Mesothelial cell of epicardium (in vitro differentiated cells): ENCODE measurements at places on chromosomes 3 and 15.

DNA sequence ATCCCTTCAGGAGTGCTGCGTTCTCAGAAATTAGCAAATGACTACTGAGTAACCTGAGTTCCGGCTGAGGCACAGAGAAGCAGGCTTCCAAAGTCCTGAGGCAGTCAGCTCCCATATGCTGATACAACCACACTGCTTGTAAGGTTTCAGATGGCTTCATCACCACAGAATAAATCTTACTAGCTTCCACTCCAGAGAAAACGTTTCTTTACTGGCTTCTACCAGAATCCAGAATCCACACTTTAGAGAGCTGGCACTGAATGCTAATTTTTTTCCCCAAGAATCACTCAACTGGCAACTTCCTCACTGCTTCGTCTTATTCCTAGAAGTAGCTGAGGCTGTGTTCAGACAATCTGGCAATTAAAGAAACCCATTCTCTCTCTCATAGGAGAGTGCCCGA lies 21.4 kb downstream of the TAMM41 start:
- DNase-seq = no peak

DNA sequence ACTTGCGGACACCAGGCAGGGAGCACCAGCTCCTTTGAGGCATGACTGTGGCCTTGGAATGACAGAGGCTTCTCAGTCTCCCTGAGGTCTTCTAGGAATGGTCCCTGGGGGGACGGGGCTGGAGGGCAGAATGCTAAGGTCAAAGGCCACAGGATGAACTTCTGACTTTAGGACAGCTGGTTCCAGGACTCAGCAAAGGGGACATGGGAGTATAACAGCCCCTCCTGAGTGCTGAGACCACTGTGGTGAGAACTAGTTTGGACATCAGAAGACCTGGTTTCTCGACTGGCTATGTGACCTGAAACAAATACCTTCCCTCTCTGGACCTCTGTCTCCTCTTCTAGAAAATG lies 17.8 kb downstream of the ITGA11 start:
- no peak for DNase-seq

DNA sequence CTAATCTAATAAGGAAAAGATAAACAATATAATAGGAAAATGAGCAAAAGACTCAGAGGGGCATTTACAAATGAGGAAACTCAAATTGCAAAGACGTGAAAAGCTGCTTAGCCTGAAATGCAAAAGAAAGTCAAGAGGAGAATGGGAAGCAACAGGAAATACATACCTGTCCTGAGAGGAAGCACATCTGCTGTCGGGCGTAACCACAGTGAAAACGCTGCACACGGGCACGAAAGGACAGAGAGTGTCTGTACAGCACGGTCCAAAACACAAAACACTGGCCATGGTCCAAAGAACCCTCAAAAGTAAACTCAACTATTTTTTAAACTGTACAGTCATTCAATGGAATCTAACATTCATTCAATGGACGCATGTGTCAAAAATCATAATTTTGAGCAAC lies 100.6 kb downstream of the CHSY1 start:
- DNase-seq = no peak

- no peak for DNase-seq
Measured at GRCh38 chr3:124117486-124117885, 125.6 kb upstream of the ROPN1 start.

GRCh38 chr3:149767720-149768119 lies 15.4 kb upstream of the COMMD2 start:
- no peak for DNase-seq

GRCh38 chr3:175590745-175591144 lies 731.6 kb downstream of the NAALADL2 start:
- DNase-seq = no peak

GRCh38 chr15:58036579-58036978 lies 28.9 kb downstream of the ALDH1A2 start:
- DNase-seq = no peak

- no peak for DNase-seq
Measured at GRCh38 chr3:35562141-35562540, 77.2 kb upstream of the ARPP21 start.

DNA sequence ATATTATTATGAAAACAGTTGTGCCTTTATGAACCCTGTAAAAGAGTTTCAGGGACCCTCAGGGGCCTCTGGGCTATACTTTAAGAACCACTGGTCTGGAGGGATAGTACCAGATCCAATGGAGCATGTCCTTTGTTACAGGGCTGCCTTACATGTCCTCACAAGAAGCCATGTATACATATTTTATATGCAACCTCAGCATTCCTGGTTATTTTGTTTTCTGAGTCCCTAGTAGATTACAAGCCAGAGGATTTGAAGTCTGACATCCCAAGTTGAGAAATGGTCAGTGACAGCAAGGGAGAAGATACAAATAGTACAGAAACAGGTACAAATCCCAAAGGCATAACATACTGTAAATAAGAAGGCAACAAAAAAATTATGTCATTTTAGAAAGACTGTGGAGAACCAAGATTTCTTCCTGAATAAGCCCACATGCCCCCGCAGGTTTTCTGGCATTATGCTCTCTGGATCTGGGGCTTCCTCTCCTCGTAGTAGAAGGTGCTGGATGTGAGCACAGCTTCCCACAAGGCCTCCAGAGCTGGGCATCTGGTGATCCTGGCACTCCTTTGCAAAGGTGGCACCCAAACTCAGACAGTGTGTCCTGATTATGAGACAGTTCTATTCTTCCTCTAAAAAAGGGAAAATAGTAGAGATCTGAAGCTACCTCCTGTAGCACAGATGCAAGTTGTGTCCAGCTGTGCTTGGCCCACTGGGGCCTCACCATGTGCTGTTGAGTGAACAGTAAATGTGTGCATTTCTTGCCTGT lies 114.0 kb downstream of the NR1D2 start:
- no peak for DNase-seq

- DNase-seq = no peak
Measured at GRCh38 chr3:58357402-58357801, 24.7 kb downstream of the PXK start.

DNA sequence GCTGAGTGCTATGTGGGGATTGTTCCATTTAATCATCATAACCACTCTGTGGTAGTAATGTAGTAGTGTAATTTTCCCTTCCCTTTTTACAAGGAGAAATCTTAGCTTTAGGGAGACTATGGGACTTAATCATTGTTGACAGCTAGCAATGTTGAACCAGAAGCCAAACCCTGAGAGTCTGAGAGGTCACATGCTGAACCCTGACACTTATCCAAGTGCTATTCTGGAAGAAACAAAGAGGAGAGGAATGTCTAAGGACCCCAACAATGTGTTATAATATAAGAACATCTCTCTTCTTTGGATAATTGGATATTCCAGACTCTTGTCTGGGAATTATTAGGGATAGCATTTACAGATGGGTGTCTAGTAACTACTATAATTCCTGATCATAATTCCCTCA lies 58.4 kb downstream of the GAP43 start:
- DNase-seq = no peak

- no peak for DNase-seq
Measured at GRCh38 chr3:50806031-50806430, 131.3 kb downstream of the DOCK3 start.

GRCh38 chr3:61742006-61742405 lies 180.6 kb downstream of the PTPRG start:
- no peak for DNase-seq

DNA sequence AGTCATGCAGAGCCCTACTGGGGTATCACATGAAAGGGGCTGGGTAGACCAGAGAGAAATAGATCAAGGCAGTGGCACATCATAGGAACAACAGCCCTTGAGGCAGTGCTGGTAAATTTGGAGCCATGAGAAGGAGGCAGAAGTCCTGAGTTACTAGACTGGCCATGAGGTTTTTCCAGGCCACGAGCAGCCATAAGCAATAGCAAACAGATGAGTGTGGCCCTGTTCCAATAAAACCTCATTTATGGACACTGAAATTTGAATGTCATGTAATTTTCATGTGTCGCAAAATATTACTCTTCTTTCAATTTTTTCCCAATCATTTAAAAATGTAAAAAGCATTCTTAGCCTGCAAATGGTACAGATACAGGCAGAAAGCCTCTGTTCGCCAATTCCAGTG lies 28.1 kb upstream of the LRRN1 start:
- no peak for DNase-seq

GRCh38 chr3:127604546-127605165 lies 6.4 kb downstream of the MCM2 start:
- no peak for DNase-seq

DNA sequence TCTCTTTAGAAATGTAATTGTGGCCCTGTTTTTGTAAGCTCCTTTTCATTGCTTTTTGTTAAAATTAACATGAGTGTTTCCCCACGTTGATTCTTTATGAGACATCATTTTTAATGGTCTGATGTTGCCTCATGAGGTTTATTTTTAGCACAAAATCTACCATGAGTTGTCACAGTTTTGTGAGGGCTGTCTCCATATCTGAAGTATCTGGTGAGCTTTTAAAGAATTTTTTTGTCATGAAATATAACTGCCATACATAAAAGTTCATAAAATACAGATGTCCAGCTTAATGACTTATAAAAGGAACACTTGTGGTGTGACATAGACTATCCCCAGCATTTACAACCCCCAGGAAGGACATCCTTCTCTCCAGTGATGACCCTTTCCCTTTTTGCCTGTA lies 34.3 kb upstream of the CEMIP start:
- DNase-seq = no peak

DNA sequence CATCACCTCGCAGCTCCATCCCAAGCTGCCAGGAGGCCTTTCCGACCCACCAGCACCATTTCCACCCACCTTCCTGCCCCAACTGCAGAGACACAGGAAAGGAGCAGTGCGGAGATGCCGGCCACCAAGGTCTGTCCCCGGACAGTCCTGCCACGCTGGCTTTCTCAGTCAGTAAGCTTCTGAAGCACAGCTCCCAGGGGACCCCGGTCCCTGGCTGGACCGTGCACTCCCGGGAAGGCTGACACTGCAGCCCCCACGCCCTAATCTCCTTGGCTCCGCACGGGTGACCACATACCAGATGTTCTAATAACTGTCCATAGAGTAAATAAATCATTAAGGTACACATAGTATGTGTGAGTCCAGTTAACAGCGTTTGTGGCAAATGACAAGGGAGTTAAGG lies 73.5 kb downstream of the VGLL4 start:
- DNase-seq = no peak

GRCh38 chr3:117512975-117513374 lies 803.4 kb downstream of the TUSC7 start:
- DNase-seq = no peak

GRCh38 chr3:147574621-147575020 lies 165.5 kb downstream of the ZIC1 start:
- no peak for DNase-seq

DNA sequence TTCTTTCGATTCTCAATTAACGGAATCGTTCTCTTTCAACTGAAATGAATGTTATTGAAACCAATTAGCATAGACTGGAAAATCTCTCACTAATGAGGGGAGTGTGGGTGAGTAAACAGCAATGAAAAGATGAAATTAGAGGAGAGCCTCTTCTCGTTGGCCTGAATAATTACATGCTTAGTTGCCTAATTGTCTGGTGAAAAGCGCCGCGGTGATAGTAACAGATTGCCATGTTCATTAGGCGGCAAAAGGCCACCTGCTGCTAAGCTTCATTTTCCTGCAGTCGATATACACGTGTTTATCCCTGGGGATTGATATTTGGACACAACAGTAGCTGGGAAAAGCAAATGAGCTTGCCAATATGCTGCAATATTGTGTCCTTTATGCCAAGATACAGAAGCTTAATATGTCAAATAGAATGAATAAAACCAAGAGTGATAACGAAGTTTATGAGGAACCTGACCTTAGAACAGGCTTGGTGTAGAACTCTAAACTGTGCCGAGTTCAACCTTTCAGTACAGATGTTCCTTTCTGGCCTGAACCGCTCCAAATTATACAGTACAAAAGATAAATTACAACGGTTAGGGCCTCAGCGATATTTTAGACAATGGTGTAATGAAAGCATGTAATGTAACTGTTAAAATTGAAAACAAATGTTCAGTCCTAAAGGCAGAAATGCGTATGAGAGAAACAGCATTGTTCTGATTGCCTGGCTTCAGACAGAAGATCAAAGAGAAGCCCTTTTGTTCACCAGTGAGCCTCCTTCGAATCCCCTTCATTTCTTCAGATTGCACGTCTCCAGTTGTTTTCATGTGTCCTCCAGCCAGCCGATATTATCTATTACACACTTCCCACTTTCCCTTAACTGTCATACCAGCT lies 185.2 kb downstream of the SHOX2 start:
- DNase-seq = no peak

- DNase-seq = no peak
Measured at GRCh38 chr3:74122281-74122680, 492.2 kb downstream of the CNTN3 start.

DNA sequence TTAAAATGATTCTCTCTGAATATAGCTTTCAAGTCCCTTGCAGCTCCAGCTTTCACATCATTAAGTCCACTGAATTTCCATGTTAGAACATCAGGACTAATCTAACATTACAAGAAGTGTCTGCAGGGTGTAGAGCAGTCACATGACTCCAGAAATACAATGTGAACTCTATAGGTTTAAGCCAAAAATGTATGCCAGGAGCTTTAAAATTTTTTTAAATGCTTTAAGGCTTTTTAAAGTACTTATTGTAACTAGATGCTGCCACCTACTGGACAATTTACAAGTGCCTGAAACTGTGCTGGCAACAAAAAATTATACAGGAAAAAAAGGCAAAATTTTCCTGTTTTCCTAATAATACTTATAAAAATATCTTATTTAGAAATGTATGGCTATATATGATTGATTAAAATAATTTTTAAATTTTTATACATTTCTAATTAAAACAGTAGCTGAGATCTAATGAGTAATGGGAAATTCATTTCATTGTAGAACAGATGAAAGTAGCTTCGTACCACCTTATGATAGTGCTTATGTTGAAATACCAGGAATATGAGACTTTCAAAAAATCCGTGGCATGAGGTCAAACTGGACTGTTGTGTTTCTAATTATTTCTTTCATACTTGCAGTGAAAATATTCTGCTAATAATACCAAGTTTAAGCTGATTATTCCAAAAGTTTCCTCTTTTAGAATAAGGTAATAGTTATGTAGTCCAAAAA lies 25.7 kb downstream of the FSIP1 start:
- DNase-seq = no peak

DNA sequence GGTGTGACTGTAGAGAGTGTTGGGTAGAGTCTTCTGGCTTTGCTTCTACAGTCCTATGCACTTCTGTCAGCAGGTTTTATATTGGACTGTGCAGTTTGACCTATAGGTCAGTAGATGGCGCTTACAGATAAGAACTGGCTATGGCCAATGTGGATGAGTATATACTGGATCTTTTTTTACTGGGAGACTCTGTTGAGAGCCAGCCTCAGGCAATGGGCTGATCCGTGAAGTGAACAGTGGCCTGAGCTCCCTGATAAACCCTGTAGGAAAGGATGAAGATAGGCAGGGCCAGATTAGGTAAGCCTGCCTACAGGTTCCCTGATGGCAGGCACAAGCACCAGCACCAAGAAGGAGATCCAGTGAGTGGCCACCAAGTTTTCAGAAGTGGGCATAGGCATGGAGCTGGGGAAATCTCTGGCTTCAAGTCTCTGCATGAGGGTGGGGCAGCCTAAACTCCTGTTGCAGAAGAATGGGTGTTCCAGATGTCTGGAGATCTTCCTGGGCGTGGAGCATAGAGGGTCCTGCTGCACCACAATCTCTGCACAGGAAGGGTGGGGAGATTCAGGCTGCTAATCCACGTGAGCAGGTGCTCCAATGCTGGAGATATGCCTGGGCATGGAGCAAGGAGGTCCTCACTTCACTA lies 326.0 kb upstream of the SGO1 start:
- DNase-seq = no peak

- DNase-seq = no peak
Measured at GRCh38 chr3:177338697-177339219, 141.5 kb upstream of the TBL1XR1 start.
